ENCODE measurements at places on chromosomes 2 and 18.

DNA sequence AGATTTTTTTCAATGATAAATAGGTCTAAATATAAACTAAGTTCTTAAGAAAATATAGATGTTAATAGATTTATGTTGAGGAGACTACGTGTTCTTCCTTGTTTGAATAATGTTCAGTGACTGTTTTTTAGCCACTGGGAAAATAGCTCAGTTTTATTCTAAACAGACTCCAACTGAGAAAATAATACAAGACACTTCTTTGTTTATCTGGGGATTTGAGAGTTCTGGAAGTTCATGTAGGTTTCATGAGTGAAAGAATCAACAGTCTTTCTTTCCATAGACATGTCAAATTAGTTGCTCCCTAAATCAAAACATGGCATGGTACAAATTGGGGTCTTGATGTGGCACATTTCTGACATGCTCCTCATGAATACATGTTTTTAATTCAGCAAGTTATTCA, 177.7 kb downstream of the MREG start:
- DNase-seq = no peak

- DNase-seq = no peak
Observed at GRCh38 chr18:46474487-46475389, 182.3 kb downstream of the LOXHD1 start.

GRCh38 chr2:239554766-239555570, 154.1 kb upstream of the HDAC4 start:
- DNase-seq = no peak

GRCh38 chr2:113112871-113113270, 14.5 kb upstream of the IL1RN start:
- no peak for DNase-seq

DNA sequence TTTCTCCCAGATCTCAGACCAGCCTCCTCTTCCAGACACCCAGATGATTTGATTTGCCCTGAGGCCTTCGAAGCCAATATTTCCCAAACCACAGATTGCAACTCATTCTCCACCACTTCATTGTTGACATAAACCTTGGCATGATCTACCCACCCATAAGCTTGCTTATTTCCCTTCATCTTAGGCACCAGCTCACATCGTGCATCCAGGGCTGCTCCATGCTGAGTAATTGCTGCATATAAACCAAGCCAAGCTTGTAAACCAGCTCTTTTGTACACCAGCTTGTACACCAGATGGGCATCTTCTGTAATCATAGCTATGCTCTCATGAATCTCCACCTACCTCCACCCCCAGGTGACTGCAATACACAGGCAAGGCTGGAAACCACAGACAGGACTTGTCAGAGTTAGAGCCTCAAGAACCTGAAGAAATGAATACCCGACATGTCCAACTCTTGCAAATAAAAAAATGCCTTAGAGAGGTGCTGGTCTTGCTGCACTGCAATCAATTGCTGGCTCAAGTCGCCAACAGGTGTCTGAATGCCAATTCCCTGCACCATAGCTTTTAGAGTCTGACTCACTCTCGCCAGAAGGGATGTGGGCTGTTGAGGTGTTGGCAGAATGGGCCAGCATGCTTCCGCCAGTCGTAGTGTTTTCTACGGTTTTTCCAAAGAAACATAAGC, 31.5 kb downstream of the TRABD2A start:
- no peak for DNase-seq
